NCI-H524 treated with DMSO at 0.1 percent for 48 hours (cell line): ENCODE measurements at places on chromosomes 7 and 10.

DNA sequence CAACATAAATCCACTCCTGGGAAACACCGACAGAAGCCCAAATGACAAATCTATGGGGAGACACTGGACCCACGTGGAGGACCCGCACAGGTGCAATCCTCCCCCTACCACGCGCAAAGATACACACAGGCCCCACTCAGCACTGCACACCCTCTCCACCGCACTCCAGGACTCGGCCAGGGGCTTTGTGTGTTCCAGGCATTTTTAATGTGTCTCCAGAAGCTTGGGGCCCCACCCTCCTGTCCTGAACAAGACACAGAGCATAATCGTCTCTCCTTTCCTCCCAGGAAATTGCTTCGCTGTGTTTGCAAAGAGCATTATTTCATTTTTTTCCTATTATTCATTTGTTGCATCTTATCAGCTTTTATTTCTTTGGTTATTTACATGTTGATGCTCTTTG lies 82.8 kb downstream of the GLI3 start:
- no peak for DNase-seq

- DNase-seq = no peak
These were observed 91.0 kb downstream of the PAXIP1 start for GRCh38 chr7:154911862-154912455.

DNA sequence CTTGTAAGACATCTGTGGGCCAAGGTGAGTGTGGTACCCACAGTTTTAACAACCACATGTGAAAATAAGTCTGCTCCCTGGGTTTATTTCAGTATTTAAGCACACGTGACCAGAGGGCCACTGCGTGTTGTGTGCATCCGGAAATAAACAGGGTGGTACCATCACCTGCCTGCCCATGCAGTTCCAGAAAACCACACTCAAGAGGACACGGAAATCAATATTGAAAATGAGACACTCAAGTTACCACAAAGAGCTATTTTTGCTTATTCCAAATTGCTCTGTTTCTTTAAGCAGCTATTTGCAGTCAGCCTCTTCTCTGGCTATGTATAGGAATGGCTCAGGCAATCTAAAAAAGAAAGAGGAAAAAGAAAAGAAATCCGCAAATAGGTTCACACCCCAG lies 71.8 kb upstream of the LOXL4 start:
- DNase-seq = no peak

- DNase-seq = no peak
These were observed 24.0 kb downstream of the LAMB1 start for GRCh38 chr7:107978815-107979408.

GRCh38 chr7:135597926-135598305 lies 40.2 kb downstream of the NUP205 start:
- DNase-seq = no peak
